Stimulated activated CD4-positive, alpha-beta T cell treated with anti-CD3 and anti-CD28 coated beads, Interleukin-2, amount 100 ng/mL, for 24 hours (primary cell): ENCODE measurements at places on chromosomes 1 and 21.

DNA sequence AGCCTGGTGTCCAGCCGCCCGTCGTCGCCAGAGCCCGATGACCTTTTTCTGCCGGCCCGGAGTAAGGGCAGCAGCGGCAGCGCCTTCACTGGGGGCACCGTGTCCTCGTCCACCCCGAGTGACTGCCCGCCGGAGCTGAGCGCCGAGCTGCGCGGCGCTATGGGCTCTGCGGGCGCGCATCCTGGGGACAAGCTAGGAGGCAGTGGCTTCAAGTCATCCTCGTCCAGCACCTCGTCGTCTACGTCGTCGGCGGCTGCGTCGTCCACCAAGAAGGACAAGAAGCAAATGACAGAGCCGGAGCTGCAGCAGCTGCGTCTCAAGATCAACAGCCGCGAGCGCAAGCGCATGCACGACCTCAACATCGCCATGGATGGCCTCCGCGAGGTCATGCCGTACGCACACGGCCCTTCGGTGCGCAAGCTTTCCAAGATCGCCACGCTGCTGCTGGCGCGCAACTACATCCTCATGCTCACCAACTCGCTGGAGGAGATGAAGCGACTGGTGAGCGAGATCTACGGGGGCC, 1.2 kb downstream of the OLIG2 start:
- peak; percentile 15 for DNase-seq

GRCh38 chr1:21326861-21327344, 36.6 kb upstream of the ECE1 start:
- no peak for DNase-seq

DNA sequence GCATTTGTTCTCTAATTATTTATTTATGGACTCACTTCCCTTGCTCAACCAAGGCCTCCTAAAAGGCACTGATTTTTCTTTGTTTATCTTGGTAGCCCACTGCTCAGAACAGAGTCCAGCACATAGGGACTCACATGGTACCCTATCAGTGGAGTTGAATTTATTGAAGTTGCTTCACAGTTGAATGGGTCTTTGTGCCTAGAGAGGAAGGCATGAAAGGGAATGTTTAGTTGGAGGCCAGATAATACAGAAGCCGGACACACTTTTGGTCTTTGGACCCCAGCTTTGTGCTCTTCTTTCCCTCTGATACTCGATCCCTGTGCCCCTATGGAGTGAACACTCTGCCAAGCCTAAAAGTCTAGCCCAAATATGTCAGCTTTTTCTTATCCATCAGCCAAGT, 429.0 kb downstream of the PRDM2 start:
- no peak for DNase-seq

GRCh38 chr21:34128674-34129038, 55.3 kb downstream of the MRPS6 start:
- DNase-seq, result no peak

GRCh38 chr1:180881806-180882509, 30.7 kb upstream of the KIAA1614 start:
- no peak for DNase-seq

DNA sequence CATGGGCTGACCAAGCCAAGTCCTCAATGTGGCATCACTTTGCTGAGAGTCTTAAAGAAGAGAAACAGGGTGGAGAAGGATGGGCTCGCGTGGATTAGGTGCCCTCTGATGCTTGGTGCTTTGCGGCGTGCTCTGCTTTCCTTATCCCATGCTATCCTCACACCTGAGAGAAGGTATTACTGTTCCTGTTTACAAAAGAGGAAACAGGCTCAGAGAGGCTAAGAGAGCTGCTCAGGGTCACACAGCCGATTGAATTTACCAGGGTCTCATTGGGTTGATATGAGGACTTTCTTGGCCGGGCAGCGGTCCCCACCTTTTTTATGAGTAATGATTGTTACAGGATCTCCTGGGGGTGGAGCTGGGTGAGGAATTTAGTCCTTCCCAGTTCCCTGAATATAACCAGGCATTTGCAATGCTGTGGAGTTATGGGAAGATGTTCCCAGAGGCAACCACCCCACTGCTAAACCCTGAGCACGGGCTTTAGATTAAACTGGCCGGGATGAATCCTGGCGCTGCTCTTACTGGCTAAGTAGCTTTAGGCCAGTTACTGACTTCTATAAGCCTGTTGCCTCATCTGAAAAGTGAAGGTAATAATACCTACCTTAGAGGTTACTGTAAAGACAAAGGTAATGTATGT, 4.5 kb downstream of the ASCL5 start:
- no peak for DNase-seq

GRCh38 chr1:230794871-230795605, 47.9 kb downstream of the CAPN9 start:
- DNase-seq, result no peak

- no peak for DNase-seq
Observed at GRCh38 chr21:28334407-28334806, 658.3 kb downstream of the LTN1 start.

- DNase-seq, result no peak
Observed at GRCh38 chr21:33357177-33357576, 32.4 kb downstream of the IFNAR1 start.

DNA sequence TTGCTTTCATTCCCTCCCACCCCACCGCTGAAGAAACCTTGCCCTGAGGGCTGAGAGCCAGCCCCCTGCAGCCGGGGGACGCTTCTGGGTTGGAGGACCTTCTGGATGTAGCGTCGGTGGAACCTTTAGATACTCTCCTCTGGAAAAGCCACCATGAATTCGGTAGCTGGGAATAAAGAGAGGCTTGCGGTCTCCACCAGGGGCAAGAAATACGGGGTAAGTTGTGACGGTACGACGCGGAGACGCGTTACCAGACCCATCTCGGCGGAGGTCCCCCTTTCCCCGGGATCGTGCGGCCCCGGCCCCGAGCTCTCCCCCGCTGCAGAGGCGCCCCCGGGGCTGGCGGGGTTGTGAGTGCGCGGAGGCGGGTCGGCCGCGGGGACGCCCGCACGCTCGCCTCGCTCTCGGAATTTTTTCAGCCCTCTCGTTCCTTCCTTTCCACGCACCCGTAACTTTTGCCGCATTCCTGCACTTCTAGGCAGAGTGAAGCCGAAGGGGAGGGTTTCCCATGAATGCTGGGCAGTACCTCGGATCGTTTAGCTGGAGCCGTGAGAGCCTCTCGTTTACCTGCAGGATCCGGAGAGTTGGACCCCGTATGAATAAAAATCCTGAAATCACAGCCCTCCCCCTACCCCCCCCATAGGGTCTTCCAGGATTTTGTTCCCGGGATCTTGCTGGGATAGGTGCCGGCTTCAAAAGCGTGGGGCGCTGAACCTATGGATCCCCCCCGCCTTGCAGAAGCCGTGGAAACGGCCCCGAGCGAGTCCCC, 671 bp downstream of the KIF26B start:
- peak; percentile 9 for DNase-seq

DNA sequence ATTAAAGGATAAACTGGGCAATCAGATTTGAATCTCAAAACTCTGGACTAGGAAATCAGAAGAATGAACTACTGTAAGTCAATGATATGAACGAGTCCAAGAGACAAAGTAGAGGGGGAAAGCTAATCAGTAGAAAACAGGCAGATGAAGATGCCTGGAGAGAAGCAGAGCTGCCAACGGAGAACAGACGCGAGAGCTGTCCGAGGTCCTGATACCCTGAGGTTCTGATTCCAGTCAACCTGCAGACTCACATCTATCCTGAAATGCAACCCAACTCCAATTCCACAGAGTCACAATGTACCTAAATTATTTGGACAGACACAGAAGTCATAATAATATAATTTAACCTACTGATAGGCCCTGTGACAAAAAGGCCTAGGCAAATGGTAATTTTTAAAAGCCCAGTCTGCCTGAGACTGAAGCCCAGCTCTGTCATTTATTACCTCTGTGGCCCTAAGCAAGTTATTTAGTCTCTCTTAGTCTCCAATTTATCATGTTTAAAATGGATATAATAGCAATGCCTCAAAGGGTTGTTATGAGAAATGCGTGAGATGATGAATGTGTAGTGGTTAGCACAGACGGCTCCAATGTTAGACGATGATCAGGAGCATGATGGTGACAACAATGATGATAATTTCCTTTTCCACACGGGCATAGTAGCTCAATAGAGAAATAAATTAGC, 33.4 kb downstream of the RGS7 start:
- peak; percentile 11 for DNase-seq

DNA sequence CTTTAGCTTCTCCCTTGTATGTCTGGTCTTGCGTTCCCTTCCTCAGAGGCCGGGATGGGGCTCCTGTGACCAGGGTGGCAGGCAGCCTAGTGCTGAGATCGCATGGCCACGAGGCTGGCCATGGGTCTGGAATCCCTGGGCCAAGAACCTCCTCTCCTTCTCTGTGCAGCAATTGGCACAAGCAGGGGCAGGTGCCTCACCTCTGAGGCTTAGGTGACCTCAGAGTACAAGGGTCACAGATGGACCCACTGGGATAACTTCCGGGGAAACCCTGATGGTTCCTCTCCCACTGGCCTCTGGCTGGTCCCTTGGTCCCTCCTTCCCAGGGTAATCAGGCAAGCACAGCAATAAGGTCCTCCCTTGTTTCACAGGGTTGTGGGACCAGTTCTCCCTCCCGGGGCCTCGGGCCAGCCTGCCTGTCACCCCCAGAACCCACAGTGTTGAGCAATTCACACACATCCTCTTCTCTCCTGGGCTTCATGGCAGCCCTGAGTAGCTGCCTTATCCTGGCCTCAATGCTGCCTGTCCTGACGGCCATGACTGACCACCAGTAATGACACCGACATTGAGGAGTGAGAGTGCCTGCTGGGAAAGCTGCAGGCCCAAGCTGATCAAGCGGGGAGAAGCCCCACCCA, 38.6 kb downstream of the BMP8A start:
- no peak for DNase-seq

DNA sequence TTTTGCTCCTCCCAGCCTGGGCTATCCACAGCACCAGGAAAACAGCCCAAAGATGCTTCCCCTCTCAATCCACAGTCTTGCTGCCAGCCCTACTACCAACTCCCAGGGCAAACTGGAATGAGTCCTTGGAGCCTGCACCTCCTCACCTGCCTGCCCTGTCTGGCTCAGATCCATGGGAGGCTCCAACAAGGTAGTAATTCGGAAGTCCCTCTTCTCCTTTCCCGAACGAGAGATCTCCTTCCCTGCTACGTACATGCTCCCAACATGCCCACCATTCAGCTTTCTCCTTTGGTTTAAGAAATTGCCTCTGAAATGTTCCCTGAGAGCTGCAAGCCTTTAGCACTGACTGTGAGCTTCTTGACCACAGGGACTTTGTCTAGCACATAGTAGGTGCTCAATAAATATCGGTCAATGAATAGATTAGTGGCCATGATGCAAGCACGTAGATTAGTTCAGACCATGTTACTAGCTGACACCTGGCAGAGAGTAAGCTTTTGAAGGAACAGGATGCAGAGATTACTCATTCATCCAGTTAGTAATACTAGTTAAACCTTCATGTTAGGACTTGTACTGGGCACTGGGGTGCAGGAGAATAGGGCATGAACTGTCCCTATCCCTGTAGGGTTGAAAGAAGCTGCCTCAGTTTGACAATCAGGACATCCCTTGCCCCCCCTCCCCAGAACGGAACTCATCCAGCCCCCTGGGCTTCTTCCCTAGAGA, 80.1 kb downstream of the DISP3 start:
- DNase-seq, result no peak

- no peak for DNase-seq
Observed at GRCh38 chr1:153232553-153232952, 15.2 kb downstream of the PRR9 start.

DNA sequence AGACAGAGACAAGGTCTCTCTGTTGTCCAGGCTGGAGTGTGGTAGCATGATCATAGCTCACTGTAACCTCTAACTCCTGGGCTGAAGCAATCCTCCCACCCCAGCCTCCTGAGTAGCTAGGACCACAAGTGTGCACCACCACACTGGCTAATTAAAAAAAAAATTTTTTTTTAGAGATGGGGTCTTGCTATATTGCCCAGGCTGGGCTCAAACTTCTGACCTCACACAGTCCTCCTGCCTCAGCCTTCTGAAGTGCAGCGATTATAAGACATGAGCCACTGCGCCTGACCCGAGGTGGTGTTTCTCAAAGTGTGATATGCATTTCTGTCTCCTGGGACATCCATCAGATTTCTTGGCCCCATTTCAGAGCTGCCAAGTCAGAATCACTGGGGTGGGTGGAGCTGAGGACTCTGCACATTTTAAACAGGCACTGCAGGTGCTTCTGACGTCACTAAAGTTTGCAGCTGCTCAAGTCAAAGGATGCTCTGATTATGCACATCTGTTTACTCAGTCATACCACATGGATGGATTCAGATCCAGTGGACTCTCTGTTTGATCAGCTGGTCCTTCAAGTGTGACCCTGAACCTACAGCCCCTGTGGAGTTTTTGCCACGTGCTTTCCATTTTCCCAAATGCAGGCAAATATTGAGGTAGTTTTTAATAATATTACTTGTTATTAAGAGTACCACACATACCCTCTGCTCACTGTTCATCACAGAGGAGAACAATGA, 21.4 kb downstream of the TGFB2 start:
- DNase-seq, result no peak

- DNase-seq, result no peak
Observed at GRCh38 chr1:70336050-70336449, 18.5 kb downstream of the ANKRD13C start.

- no peak for DNase-seq
Observed at GRCh38 chr1:52738148-52738547, 11.9 kb downstream of the ZYG11B start.

DNA sequence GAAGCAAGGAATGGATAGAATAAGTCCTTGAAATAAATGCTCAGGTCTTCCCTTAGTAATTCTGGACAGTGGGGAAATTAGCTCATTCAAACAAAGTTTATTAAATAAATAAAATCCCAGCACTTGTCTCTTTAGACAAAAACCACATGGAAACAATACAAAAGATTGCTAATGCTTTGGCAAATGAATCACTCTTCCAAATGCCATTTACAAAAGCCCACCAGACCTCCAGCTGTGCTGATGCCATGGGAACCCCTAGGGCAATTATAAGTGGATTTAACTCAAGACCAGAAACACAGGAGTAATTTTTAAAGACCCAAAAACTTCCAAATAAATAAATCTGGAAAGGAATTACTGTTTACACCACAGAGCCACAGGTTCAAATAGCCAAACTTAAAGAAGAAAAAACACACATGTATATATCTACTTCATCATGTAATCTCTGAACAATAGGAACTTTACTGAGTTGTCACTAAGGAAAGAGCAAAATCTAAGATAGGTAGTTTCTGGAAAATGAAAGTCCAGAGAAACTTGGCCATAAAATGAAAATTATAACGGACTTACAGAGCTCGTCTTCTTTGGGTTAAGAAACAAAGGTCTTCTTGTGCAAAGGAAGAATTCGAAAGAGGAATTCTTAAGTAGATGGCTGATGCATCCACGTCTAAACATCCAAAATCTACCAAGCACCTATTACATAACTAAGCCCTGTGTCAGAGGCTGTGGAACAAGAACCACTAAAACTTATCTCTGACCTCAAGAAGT, 399.4 kb downstream of the SMYD3 start:
- no peak for DNase-seq
